ENCODE measurements at places on chromosomes 1 and 21. TPM values are rescaled to one million over a fixed set of nuclear protein-coding genes. Genes with fewer than 3 reads are reported as not detected.
A peak's percentile ranks its signal among the peaks of the same experiment; 100 is the strongest.

The TMEM222 gene
- 22.8 TPM for total RNA-seq

DNA sequence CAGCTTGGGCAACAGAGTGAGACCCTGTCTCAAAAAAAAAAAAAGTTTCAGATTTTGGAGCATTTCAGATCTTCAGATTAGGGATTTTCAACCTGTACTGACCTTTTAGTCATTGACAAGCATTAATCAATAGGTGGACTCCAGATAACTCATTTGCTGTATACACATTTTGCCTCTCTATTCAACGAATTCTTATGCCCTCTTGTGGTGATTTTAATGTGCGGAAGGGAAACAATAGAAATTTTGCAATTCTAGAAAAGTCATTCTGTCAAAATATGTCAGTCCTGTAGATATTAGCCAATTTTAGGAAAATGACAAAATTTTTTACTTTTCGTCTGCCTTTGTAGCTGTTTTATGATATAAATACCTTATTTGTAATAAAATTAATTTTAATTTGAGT, 11.6 kb upstream of the OR2G2 start:
- no peaks in the 10 kb centered on the region for H3K27me3 ChIP-seq
- H3K36me3 ChIP-seq, result no peaks in the 10 kb centered on the region
- DNase-seq, result peak; percentile 16
- no peaks in the 10 kb centered on the region for H3K4me1 ChIP-seq
- H3K4me3 ChIP-seq, result no peak overlapping the region

- no peaks in the 10 kb centered on the region for H3K27me3 ChIP-seq
- peaks cover 2% of the 10 kb centered on the region for H3K4me1 ChIP-seq
- no peak overlapping the region for H3K4me3 ChIP-seq
Observed at GRCh38 chr1:89850844-89851415, 30.1 kb downstream of the LRRC8D start.

The RSPO1 gene
- total RNA-seq, result not detected

- no peak overlapping the region for H3K4me3 ChIP-seq
- H3K4me1 ChIP-seq, result peaks cover 8% of the 10 kb centered on the region
- H3K36me3 ChIP-seq, result peaks cover 2% of the 10 kb centered on the region
- no peaks in the 10 kb centered on the region for H3K27me3 ChIP-seq
- no peak overlapping the region for H3K27ac ChIP-seq
Observed at GRCh38 chr1:9860887-9861286, 37.1 kb upstream of the CLSTN1 start.

DNA sequence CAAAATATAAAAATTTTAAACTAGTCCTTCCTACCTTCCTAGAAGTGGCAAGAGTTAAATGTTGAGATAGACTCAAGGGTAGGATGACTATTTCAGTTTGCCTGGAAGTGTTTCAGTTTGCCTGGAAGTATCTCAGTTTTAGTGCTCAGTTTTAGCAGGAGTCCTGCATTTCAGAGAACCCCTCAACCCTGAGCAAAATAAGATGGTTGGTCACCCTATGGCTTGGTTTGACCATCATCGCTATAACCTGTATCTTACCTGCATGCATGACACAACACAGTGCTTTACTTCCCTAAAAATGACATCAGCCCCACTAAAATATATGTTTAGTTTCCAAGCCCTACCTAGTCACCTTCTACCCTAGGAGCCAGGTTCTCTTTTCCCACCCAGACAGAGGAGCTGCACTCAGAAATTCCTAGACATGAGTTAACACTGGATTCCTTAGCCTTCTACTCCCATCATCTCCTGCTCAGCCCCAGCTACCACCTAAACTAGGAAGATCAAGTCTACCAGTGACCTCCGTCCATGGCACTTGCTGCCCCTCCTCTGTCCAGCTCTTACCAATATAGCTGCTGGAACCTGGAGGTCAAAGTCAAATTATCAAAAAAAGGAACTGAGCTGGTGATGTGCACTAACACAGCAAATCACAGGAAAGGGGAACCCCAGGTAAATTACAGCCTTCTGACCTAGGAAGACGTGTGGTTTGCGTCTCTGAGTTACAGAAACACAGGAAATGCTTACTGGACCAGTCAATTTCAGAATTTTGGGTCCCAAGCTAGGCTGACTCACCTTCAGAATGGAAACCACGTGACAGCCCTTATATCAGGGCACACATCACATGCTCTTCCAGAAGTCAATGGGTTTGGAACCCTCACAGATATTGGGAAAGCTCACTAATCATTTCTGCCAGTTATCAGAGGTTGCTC, 2.2 kb upstream of the G0S2 start:
- H3K27ac ChIP-seq, result no peak overlapping the region
- no peaks in the 10 kb centered on the region for H3K36me3 ChIP-seq
- no peaks in the 10 kb centered on the region for H3K4me1 ChIP-seq

GRCh38 chr1:77265180-77265579, 16.6 kb upstream of the AK5 start:
- no peak overlapping the region for H3K4me3 ChIP-seq
- DNase-seq, result no peak
- H3K27me3 ChIP-seq, result no peaks in the 10 kb centered on the region
- no peaks in the 10 kb centered on the region for H3K4me1 ChIP-seq
- H3K36me3 ChIP-seq, result no peaks in the 10 kb centered on the region
